ENCODE measurements at places on chromosomes 13 and 19.

DNA sequence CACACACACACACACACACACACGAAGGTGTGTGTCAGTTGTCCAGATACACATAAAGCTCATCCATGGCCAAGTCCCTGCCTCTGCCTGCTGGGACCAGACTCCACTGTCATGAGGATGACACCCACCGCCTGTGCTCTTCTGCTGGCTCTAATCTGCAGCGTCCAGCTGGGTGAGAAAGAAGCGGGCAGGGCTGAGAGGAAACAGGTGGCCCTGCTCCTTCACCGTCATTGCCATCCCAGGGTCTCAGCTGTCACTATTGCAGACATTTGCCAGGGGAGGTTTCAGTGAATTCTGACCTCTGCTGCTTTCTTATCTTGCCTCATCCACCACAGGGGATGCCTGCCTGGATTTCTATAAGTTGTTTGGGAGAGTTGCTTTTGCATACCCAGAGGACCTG lies 31.4 kb downstream of the SCGB2B2 start:
- no peak for DNase-seq

DNA sequence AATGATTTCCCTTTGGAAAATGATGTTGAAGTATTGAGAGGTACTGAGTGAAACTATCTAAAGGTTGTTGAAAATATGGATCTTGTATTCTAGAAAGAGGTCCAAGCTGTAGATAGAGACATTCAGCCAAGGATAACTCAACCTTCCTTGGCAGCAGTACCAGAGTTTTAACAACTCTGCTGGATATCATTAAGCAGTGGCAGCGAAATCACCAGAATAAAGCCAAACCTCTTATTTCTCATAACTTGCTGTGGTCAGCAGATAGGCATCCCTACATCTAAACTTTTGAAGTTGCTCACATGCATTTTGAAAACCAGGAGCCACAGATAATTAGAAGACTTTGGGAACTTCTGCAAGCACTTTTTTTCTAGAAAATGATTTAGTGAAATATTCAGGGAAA lies 559.8 kb downstream of the IRS2 start:
- no peak for DNase-seq

GRCh38 chr19:17688853-17689595 lies 870 bp upstream of the UNC13A start:
- DNase-seq: no peak

GRCh38 chr19:39843919-39844793 lies 2.0 kb downstream of the FBL start:
- no peak for DNase-seq

GRCh38 chr13:92512852-92513251 lies 713.8 kb upstream of the GPC6 start:
- no peak for DNase-seq

- DNase-seq: no peak
Measured at GRCh38 chr19:38149661-38150061, 74.4 kb downstream of the DPF1 start.

GRCh38 chr19:19489804-19490204 lies 25.5 kb downstream of the TSSK6 start:
- no peak for DNase-seq

GRCh38 chr19:55647732-55648584 lies at the start of gene CCDC106:
TSS of gene CCDC106 (plus strand) at chr19:55648212. CDS start at chr19:55649047, 835 bp downstream.
- no peak for DNase-seq

DNA sequence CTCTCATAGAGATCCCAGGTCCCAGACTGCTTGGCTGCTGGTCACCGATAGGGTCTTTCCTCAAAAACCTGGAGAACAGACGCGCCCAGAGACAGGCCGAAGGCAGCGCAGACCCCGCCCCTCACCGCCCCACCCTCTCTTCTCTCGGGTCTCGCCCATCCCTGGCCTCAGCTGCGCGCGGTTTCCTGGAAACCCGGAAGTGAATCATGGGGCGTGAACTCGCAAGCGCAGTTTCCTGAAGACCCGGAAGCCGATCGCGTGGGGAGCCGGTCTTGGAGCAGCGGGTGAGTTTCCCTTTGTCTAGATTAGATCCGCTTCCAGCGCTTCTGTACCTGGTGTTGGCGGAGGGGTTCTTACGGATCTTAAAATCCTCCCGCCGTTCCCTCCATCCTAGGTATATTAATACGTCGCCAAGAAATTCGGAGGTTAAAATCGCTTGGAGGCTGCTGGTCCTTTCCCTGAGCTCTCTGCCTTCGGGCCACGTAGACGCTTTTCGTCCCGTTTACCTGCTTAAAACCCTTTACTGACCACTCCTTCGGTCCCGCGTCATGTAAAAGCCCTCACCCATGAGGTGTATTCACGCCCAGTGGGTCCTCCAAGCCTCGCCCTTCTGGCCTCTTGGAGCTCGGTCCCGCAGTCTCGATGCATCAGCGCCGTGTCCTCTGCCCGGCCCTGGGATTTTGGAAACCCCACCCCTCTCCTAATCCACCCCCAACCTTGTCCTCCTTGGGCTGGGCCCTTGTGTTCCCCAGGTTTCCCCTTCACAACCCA lies at the start of gene ZNF578:
Gene ZNF578 (plus strand): TSS at position 230 of the 771 bp plus-strand sequence. CDS start 48,293 bp downstream, outside the sequence.
- no peak for DNase-seq

Measured in HCT116 (cell line).